ENCODE measurements at places on chromosomes 16 and 17. TPM values are rescaled to one million over a fixed set of nuclear protein-coding genes. Genes with fewer than 3 reads are reported as not detected.

BLTP2 gene
- total RNA-seq = 71.3 TPM

DNA sequence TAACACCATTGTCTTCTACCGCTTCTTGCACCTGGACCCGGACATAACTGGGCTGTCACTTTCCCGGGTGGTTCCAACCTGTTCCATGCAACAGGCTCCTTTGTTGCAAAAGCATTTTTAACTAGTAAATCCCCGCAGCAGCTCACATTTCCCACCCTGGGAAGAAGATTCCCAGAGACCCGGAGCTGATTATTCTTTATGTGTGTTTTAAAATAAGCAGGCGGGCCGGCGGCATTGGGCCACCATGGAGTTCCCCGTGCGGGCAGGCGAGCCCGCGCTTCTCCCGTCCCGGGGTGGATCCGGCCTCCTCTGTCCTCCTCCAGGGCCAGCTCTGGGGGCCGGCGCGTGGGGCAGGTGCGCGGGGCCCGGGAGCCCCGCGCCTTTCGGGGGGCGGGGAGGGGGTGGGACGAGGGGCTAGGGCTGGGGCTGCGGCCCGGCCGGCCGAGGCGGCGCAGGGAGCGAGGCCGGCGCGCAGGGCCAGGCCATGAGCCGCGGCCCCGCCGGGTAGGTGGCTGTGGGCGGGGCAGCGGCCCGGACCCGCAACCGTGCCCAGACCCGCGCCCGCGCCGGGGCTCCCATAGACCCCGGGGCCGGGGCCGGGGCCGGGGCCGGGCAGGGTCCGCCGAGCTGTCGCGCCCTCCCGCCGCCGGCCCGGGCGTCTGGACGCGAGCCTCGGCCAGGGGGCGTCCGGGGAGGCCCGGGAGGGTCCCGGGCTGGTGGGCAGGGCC lies 1.7 kb downstream of the CRAMP1 start:
- no peak for DNase-seq

DNA sequence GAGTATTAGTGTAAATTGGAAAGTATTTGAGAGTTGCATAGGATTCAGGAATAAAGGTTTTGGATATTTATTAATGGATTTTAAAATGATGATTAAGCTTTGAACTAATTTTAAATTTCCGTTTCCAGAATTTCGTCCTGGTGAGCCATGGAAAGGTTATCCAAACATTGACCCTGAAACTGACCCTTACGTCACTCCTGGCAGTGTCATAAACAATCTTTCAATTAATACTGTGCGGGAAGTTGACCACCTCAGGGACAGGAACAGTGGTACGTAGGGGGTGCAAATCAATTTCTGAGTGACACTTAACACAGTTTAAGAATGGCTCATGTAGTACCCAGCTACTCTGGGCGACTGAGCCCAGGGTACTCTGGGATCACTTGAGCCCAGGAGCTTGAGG lies 29.1 kb upstream of the SLC5A11 start:
- no peak for DNase-seq

DNA sequence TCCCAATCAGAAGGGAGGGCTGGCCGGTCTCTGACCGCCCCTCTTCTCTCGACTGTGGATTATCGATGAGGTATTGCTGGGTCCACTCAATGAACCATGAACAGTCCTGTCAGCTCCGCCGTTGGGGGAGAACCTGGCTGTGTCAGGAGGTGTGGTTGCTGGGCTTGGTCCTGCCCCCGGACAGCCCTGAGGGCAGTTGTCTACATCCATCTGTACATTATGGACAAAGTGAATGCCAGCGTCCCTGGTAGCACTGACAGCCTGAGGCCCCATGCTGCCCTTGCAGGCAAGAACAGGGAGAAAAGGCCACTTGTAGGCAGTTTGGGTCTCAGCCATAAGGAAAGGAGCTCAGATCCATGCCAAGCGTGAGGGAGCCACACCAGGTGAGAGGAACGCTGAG lies 38.9 kb downstream of the ST3GAL2 start:
- no peak for DNase-seq

Measured in left ventricle myocardium inferior (tissue), 1 donor.